Lung microvascular endothelial cell (primary cell): ENCODE measurements at places on chromosomes 4 and X. TPM values are rescaled to one million over a fixed set of nuclear protein-coding genes. Genes with fewer than 3 reads are reported as not detected.

GRCh38 chr4:156939801-156940200 lies 31.8 kb downstream of the PDGFC start:
- no peak for DNase-seq

- no peak for DNase-seq
Observed at GRCh38 chr4:4320951-4321714, 31.1 kb downstream of the ZBTB49 start.

Gene MGARP
- total RNA-seq: 0.40 and 0.44 TPM in 2 replicates

DNA sequence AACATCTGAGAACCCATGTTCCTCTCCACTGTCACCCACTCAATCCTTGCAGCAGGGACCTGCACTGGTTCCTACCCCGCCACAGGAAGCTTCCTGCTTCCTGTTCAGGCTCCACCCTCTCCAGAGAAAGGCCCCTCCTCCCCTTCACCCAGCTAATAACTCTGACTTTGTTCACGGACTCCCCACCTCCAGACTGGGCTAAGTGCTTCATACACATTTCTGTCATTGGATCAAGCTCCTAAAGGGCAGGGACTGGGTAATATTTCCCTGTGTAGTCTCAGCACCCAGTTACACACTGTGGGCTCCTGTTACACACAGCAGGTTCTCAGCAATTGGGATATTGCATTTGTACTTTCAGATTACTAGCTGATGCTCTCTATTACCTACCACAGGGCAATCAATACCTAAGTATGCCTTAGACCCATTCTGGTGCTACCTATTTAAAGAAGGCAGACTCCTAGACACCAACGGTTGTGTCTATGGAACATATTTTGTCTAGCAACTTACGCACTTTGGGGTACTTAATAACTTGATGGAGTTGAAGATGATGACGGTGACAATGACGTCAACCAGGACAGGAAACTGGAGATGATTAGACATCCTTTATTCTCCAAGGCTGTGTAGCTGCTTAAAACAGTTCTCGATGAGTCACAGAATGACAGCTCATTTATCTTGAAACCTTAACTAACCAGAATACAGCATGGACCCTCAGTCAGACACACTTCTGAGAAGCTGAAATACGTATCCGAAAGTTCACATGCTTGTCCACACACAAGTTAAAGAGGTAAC lies 58.1 kb downstream of the MAML3 start:
- DNase-seq: peak; percentile 99

Gene ASB9
- 0.40 and 2.6 TPM in 2 replicates for total RNA-seq

GRCh38 chr4:8340781-8341241 lies 71.3 kb downstream of the HTRA3 start:
- DNase-seq: no peak

GRCh38 chr4:6239486-6239885 lies 30.2 kb upstream of the WFS1 start:
- no peak for DNase-seq

Gene PAGE2B
- not detected in 2 replicates for total RNA-seq

GRCh38 chr4:3868211-3869173 lies 102.3 kb downstream of the ADRA2C start:
- DNase-seq: no peak

Gene ALB
- total RNA-seq: not detected in 2 replicates

DNA sequence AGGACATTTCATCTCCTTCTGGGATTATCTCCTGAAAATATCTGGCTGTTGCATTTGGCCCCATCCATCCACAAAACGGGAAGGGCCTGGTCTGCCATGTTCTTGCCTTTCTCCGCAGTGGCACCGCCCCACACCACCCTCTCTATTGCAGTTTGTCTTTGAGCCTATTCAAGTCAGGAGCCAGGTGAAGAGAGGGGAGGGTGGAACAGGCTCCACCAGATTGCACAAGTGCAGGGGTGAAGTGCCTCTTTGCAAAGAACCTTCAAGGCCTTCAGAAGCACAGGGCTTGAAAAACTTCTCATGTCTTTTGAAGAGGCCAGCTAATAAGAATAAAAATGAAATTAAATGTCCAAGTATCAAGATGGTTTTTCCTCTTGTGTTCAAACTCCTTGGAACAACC lies 28.7 kb downstream of the RS1 start:
- DNase-seq: no peak

GRCh38 chr4:133379681-133380438 lies 230.8 kb downstream of the PCDH10 start:
- no peak for DNase-seq

GRCh38 chr4:181548873-181549575 lies 694.2 kb upstream of the TENM3 start:
- DNase-seq: peak; percentile 13

DNA sequence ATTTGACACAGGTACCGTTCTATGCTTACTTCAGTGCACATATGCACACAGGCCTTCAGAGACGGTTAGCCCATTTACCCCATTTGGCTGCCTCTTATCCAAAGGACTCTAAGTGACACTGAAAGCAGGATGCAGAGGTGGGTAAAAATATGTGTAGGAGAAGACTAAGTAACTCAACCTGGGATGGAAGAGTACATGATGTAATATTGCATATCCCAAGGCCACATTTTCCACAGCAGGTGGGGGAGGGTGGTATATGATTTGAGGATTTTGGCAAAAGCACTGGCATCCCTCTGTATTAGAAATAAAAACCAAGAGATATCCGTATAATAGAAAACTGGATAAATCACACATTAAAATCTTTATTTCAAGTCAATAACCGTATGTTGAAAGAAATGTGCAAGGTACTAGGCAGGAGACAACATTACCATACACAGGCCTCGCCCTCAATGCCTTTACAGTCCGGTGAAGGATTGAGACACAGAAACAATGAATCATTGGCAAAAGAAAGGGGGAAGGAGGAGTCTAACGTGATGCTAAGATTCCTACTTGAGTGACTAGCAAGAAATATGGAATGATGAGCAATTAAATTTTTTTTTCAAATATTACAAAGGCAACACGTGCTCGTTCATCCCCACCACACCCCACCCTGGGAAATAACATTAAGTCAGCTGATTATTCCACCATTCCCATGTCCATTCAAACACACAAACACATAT lies 161.0 kb upstream of the RASGEF1B start:
- no peak for DNase-seq

GRCh38 chr4:22191565-22191964 lies 243.0 kb upstream of the KCNIP4 start:
- DNase-seq: no peak

GRCh38 chr4:56311299-56311975 lies 75.9 kb downstream of the AASDH start:
- DNase-seq: no peak

DNA sequence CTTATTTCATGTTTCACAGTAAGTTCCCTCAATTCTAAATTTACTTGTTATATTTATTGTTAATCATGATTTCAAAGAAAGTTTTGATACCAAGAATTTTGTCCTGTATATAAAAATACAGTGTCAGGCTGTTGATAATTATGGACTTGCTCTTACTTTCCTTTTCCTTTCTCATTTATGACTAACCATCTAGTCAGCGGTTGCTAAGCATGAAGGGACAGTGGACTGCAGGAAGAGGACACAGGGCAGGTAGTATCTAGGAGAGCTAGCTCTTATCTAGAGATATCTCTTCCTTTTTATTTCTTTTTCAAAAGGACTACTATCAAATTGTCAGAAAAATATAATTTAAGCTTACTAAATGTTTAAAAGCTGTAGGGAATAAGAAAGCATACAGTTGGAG lies 1.6 kb downstream of the OPRPN start:
- DNase-seq: no peak

GRCh38 chr4:141654098-141654497 lies 17.7 kb downstream of the IL15 start:
- peak; percentile 29 for DNase-seq

- DNase-seq: no peak
Observed at GRCh38 chrX:102654696-102655095, 3.4 kb downstream of the GPRASP1 start.

DNA sequence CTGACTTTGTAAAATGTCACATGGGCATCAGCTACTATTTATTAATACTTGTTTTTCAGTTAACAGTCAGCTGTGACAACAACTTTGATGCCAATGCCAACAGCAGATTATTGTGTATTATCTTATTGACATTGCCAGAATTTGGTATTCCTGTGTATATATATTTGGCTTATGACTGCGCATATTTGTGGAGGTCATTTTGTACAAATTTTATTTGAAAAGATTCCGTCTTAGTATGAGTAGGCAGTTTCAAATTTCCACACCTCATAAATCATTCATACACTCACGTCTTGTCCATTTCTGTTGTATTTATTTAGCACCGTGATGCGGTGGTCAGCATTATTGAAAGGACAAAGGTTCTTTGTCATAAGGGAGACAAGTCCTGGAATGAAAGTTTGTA lies 558.2 kb upstream of the NDST4 start:
- DNase-seq: no peak

Gene EGFL6
- total RNA-seq: not detected in 2 replicates

Gene PRSS12
- total RNA-seq: 0.60 and 7.2 TPM in 2 replicates

- peak; percentile 57 for DNase-seq
Observed at GRCh38 chrX:130916636-130917422, 13.8 kb upstream of the ENOX2 start.

GRCh38 chr4:24978291-24979075 lies 52.3 kb downstream of the LGI2 start:
- DNase-seq: peak; percentile 41

Gene C1QTNF7
- total RNA-seq: not detected in 2 replicates

- DNase-seq: no peak
Observed at GRCh38 chr4:122701965-122702364, 30.5 kb upstream of the BBS12 start.

Gene AWAT2
- 0.20 and 0.44 TPM in 2 replicates for total RNA-seq

- DNase-seq: no peak
Observed at GRCh38 chrX:107880054-107880610, 54.5 kb downstream of the MID2 start.

Gene GAGE12F
- total RNA-seq: not detected in 2 replicates

DNA sequence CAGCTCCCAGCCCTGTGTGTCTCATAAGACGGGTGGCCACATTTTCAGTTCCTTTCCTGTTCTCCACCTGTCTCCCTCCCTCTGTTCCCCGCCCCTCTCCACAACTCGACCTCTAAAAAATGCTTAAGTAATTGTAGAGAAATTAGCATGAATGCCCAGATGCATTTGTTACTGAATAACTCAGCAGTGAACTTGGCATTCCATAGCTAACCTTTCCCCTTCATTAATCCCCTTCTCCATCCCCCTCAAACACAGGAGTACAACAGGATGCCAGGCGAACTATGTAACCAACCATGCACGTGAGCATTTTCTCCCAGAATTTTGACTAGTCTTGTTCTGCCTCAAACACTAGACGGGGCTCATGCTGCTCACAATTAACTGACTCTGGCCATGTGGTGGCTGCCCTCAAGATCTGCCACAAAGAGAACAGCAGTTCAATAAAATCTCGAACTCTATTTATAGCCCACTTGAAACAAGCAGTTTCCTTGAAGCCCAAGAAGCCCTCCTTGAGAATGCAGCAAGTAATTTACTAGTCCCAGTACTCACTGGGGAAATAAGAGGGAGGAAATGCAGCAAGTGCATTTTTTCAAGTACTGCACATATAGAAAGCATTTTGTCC lies 351.2 kb downstream of the ARHGAP24 start:
- DNase-seq: peak; percentile 46

Gene FRMPD3
- not detected in 2 replicates for total RNA-seq

DNA sequence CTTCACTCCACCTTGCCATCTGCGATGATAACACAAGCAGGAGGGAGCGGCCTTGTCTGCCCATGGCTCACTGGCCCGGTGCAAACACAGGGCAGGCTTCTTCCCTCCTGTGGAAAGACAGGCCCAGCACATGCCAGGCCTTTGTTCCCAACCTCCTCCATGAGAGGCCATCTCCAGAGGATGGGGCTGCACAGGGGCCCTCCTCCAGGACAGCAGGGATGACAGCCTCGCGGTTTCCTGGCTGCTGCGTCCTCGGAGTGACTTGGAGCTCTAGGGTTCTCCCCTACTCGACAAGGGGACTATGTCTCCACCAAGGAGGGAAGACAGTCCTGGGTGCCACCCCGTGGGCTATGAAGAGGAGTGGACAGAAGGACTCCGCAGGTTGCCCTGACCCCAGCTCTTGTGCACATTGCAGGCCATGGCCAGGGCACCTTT lies 21.8 kb downstream of the RNF212 start:
- DNase-seq: no peak

Gene TLR1
- 2.6 and 5.0 TPM in 2 replicates for total RNA-seq

Gene CXCL6
- 0.22 and 0.40 TPM in 2 replicates for total RNA-seq

Gene PRDM5
- total RNA-seq: 3.1 and 6.2 TPM in 2 replicates

Gene PDCL2
- total RNA-seq: not detected in 2 replicates

GRCh38 chr4:121658125-121658524 lies 38.7 kb downstream of the ANXA5 start:
- DNase-seq: no peak

- DNase-seq: no peak
Observed at GRCh38 chrX:24934279-24934678, 81.5 kb downstream of the ARX start.

Gene NLRP2B
- total RNA-seq: under 0.01 TPM in 1 of 2 replicates, not detected in the other

Gene MAGEB1
- total RNA-seq: not detected in 2 replicates

GRCh38 chr4:99816545-99817308 lies at the start of gene DAPP1:
TSS of gene DAPP1 (plus strand) at chr4:99816827. CDS start at chr4:99816914, 87 bp downstream.
- no peak for DNase-seq

GRCh38 chrX:44253575-44253942 lies 89.9 kb downstream of the EFHC2 start:
- no peak for DNase-seq

DNA sequence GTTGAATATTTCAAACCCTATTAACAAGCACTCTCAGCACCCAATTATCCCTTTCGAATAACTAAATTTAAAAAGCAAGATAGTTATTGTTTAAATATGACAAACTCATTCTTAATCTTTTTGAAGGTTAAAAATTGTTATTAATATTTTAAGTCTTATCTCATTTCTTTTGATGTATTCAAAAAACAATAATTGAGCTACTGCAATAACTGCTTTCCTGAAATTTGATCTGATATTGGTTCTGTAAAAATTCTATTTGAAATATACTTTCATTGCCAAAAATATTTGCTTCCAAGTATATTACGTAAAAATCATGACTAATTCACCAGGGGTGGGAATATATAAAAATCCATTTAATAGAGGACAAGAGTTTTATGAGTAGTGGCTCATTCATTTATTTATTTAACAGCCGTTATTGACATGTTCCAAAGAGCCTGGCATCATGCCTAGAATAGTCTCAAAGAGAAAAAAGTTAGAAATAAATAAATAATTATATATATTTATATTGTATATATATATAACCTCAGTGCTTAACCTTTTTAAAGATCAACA lies 34.4 kb downstream of the GLRA3 start:
- DNase-seq: no peak

GRCh38 chrX:13476384-13476783 lies 93.0 kb upstream of the EGFL6 start:
- DNase-seq: no peak
